NCI-H460 (cell line): ENCODE measurements at places on chromosomes 6 and 20.
A peak's percentile ranks its signal among the peaks of the same experiment; 100 is the strongest.

DNA sequence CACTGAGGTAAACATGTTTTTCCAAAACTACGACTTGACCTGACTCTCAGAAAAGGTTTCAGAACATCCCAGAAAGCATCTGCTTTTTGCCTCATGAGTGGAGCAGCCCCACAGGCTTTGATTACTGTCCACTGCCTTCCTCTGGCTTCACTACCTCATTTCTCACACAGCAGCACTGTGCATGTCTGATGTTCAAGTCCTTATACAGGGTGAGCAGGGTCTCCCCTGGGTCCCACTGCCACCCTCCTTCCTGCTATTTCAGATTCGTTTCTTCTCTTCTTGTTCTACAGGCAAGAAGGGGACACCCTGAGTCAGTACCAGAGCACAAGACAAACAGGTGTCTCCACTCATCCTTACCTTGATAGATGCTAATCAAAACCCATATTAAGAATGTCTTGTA, 64.7 kb upstream of the NFATC2 start:
- no peak for DNase-seq

GRCh38 chr20:40869218-40870147, 159.1 kb upstream of the TOP1 start:
- DNase-seq = no peak

- no peak for DNase-seq
Observed at GRCh38 chr20:35433337-35433736, 4.7 kb downstream of the GDF5 start.

DNA sequence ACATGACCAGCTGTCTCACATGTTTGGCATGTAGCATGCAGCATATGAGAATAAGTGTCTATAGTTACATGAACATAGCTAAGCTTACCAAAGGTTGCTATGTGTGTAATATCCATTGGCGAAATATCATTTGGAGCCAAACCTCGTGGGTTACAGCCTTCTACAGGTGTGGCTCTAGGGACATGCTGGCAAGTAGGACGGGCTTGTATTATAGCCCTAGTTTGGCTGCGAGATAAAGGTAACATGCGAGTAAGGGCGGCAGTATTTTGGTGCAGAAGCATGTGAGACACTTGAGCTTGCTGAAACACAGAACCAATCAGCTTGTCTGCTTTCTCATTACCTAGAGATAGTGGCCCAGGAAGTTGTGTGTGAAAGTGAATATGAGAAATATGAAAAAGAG, 6.5 kb upstream of the ABHD12 start:
- no peak for DNase-seq

DNA sequence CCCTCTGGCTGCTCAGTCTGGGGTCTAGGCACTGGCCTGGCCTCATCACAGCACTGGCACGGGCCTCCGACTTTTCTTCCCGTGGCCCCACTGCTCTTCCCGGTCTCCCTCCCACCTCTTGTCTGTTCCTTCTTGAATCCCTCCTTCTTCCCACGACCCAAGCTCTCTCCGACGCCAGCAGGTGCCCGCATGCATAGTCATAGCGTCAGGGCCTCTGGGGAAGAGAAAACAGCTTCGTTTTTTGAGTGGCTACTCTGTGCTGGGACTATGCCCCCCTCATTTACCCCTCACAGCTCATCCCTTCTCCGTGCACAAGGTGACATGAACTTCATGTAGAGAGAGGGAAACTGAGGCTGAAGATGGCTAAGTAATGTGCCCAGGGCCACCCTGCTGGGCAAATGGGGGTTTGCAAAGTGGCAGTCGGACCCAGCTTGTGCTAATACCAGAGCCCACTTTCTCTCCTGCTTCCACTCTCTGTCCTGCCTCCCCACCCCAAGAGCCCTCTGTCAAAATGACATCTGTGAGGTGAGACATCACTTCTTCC, 59.2 kb downstream of the SYNJ2 start:
- DNase-seq = no peak

- DNase-seq = no peak
Observed at GRCh38 chr6:157380458-157380778, 572 bp upstream of the ZDHHC14 start.

GRCh38 chr20:3777716-3778629, 3.3 kb downstream of the SPEF1 start:
- DNase-seq = no peak

GRCh38 chr6:117542493-117542892, 59.8 kb downstream of the GOPC start:
- DNase-seq = no peak

DNA sequence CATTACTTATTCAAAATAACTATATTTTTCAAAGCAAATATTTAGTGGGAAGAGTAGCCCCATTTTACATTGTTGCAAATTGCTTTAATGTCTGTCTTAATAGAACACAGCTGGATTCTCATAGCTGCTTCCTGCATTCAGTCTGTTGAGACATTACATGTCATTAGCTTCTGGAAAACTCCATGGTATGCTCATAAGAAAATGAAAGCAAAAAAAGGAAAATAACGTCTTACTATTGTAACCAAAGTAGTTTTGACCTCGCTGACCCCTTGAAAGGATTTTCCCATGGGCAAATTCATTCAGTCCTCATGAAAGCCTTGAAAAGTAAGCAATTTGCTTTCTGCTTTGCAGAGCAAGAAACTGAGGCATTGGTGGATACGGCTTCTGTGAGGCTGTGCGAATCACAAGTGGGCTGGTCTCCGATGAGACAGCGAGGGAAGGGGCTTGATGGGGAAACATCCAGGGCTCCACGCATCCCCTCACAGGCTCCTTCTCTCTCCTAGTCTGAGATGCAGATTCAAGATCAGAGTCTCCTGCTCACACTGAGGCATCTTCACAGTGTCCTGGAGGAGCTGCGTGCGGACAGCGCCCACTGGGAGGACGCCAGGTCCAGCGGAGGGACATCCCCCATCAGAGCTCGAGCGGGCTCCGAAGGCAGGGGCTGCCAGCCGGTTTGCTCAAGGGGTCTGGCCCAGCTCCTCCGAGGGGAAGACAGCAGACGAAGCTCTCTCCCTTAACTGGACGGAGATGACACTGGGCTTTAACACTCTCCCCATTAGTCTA, 3.3 kb downstream of the C20orf202 start:
- no peak for DNase-seq

DNA sequence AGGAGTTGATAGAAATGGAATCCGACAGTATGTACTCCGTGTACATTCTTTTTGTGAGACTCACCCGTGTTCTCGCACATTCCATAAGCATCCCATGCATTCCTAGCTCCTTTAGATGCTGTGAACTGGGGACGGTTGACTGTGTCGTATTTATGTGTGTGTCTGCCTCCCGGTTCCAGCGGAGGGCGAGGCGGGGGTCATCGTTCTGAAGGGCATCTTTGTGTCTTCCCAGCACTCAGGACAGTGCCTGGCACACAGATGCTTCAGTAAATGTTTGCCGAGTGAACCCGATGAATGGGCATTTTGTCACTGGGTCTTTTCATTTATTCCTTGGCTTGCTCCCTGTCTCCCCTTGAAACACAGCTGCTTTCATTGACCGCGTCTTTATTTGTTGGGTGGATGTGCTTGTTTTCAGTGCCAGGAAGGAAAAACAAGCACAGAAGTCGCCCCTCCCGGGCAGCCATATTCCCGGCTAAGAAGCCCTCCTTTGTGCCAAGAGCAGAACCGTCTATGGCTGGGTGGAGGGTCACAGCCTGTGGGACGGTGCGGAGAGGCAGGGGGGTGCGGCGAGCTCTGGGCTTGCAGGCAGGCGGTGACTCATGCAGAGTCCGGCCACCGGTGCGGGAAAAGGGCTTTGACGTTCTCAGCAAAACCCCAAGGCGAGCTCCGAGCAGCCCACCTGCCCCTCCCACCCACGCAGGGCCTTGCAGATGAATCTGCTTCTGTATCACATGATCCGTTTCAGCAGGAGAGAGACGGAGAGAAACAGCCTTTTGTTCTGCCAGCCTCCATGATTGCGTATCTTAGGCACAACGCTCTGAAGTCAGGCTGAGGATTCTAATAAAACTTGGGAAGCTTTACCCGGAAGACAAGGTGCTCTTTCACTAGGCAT, 11.2 kb upstream of the PSMG4 start:
- DNase-seq = no peak

DNA sequence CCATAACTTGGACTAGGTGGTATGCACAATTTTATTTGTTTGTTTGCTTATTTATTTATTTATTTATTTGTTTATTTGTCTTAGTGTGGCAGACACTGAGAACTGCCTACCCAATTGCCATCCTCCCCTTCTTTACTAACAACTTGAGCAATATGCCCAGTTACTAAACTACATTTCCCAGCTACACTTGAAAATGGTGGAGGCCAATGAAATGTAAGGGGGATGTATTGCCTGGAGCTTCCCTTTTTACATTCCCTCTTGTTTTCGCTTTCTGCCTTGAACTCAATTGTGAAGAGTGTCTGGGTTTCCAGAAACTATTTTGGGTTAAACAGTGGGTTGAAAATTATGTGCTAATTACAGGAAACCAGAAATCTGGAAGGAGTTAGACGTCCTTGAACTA, 152.7 kb upstream of the FKBP1C start:
- no peak for DNase-seq

DNA sequence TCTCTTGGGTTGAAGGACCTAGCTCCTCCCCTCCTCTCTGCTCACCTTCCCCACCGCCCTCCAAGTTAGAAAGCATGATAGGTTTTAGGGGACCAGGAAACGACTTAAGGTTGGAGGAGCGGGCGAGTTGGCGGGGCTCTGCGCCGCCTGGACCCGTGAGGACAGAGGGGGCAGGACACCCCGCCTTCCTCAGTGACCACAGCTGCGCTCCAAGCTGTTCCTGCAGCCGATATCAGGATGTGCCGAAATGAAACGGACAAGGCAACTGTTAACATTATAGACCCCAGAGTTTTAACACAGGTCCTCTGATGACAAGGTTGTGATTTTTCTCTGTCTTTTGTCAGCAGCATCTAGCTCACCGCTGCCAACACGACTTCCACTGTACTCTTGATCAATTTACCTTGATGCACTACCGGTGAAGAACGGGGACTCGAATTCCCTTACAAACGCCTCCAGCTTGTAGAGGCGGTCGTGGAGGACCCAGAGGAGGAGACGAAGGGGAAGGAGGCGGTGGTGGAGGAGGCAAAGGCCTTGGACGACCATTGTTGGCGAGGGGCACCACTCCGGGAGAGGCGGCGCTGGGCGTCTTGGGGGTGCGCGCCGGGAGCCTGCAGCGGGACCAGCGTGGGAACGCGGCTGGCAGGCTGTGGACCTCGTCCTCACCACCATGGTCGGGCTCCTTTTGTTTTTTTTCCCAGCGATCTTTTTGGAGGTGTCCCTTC, at the start of gene GRM1:
Gene GRM1 (plus strand): TSS at position 212 of the 722 bp plus-strand sequence. CDS start 456 bp downstream, at position 668.
- DNase-seq = no peak

GRCh38 chr6:1915226-1915625, 305.5 kb downstream of the FOXC1 start:
- no peak for DNase-seq

DNA sequence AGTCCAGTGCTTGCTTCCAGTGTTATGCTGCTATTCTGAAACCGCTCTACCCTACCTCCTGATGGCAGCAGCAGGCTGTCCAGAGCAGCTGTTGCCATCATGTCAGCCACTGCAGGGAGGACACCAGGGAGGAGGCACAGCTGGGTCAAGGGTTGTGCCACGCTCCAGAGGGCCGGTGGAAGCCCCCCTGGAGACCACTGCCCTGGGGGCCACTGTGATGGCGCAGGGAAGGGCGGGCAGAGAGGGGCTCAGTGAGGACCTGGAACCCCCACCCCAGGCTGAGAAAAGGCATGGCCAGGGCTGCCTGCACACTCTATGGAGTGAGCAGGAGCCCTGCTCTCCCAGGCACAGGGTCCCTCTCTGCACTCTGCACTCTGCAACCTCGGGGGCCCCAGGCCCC, 271.3 kb upstream of the BTBD3 start:
- DNase-seq = no peak

DNA sequence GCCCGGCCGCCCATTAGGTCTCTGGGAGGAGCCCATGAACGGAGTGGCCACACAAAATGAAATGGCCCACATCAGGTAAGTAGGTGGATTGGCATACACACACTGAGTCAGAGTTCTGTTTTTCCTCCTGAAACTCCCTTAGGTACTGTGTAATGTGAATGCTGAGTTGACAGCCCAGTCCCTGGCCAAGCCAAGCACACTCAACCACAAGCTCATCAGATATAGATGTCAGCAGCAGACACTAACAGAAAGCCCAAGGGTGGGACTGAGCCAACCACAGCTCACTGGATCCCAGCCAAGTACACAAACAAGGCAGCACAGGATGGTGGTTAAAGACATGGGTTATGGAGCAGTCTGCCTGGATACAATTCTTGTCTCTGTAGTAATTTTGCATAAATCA, 403.4 kb downstream of the GJA1 start:
- DNase-seq = no peak

GRCh38 chr6:117344444-117345291, 79.3 kb downstream of the VGLL2 start:
- DNase-seq = no peak

- peak; percentile 81 for DNase-seq
Observed at GRCh38 chr20:35135867-35136586, 11.1 kb downstream of the EDEM2 start.

- peak; percentile 21 for DNase-seq
Observed at GRCh38 chr6:137389150-137389704, 105.0 kb downstream of the OLIG3 start.

DNA sequence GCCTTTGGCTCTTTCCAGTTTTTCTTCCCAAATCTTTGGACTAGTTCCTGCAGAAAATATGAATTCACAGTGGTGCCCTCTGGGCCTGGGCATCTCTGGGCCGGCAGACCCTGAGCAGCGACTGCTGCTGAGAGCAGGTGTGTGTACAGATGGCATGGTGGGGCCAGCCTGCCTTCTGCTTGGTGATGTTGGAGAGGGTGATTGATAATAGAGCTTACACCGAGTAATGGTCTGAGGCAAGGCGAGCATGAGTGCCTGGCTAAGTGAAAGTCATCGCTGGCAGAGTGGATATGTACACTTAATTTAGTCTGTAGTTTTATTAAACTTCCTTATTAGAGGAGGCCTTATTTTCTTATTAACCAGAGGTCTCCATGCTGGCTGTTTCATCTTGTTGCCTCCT, 156.9 kb downstream of the CDKAL1 start:
- DNase-seq = no peak
